Epithelial cell of esophagus (primary cell): ENCODE measurements at places on chromosomes 5 and 9.

DNA sequence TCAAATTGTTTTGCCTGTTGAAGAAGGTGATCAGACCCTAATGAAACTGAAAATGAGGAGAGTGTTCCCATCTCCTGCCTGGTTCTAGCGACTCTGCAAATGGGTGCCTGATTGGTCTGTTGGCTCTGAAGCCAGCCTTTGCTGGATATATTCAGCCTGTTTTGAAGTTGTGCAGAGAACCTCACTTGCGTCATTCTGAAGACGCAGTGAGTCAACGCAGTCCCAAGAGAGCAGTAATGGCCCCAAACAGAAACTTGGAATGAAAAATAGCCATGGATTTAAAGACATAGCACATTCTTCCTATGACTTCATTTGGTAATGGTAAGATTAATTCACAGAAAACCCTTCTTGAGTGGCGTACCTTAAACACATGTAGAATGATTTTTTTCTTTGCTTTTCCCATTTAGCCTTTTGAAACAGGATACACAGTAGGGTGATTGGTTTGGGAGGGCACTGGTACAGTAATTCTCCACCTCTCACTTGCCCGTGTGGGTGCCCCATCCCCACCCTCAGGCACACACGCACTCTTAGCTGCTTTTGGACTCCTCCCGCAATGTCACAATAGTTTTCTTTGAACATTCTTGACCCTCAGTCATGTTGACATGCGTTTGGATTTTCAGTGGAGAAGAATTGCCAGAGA, 54.1 kb upstream of the ABL1 start:
- DNase-seq, result peak; percentile 36

DNA sequence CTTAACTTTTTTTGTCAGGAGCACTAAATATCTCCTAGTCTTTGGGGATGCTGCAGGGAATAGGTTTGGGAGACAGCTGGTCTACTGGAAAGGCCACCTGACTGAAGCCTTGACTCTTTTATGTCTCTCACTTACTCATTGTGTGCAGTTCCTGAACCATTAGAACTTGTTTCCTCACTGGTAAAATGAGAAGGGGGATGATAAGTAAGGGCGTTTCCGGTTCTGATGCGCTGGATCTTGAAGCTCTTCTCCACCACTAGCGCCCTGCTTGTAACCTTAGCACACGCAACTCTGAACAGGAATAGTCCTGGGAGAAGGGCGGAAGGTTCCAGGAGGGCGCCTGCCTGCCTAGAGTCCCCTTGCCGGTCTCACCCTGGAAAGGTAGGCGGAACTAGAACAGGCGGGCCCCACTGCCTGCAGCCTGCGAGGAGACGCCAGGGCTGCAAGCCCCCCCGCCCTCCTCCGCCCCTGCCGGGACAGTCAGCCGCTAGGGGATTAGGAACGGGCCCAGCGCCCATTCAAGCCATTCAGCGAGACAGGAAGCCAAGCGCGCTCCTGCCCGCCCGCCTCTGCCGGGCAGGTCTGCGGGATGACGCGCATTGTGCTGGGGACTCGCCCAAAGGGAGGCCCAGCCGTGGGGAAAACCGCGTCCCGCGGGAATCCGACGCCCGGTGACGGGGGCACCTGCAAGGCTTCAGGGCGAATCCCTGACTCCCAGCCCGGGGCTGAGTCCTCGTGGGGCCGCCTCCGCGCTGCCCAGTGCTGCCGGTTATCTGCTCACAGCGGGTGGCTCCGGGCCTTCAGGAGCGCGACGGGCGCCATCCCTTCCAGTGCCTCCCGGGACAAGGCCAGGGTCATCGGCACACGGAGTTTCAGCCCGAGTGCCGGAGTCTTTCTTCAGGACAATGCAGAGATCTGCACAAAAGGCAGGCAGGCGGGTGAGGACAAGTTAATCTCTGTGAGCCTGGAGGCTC, 44.0 kb upstream of the XPA start:
- peak; percentile 87 for DNase-seq

DNA sequence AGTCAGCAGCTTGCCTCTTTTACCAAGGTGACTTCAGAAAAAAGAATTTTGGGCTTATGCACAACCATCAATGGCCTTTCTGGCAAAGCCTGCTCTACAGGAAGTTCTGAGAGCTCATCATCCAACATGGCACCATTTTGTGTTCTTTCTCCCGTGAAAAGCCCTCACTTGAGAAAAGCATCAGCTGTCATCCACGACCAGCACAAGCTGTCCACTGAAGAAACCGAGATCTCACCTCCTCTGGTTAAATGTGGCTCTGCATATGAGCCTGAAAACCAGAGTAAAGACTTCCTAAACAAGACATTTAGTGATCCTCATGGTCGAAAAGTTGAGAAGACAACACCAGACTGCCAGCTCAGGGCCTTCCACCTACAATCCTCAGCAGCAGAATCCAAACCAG, 111.2 kb downstream of the SNCAIP start:
- DNase-seq, result no peak

DNA sequence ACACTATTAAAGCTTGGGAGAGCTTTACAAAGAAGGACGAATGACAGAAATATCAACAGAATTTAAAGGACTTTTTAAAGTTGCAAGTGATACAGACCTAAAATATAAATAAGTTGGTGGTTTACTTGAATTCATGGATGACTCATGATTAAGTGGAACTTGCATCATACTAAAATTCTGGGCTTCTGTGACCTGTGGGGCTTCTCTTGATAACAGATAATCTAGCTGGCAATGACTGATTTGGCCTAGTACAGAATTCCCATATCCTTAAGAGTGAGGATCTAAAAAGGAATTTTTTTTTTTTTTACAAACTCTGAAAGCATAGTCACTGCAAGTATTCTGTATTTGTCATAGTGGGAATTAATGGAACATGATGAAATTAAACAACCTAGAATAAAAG, 543.7 kb upstream of the SGCD start:
- DNase-seq, result no peak

DNA sequence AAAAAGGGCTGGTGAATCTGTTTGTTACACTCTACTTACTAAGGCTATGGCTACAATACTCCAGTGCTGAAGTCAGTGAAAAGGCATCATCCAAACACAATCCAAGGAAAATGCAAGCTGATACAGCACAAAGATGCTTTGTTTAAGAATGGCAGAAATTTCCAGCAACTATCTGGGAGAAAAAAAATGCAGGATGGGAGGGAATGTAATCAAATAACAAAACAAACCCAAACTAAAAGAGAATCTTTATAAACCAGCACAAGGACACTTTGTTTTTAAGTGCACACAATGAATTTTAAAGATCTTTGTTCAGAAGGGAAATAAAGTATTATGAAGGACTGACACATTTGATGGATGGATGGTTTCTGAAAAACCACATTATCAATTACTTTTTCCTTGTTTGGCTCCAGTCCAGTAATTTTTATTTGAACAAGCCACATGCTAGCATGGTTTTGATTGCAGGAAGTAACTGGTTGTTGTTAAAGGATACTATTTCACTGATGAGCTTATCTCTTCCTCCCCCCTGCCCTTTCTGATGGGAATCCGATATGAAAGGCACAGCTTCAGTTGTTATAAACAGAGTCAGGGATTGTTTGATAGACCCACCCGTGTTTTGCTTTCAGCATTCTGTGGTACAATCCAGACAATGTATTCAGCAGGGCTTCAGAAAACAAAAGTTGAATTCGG, 12.1 kb upstream of the TLE4 start:
- no peak for DNase-seq

DNA sequence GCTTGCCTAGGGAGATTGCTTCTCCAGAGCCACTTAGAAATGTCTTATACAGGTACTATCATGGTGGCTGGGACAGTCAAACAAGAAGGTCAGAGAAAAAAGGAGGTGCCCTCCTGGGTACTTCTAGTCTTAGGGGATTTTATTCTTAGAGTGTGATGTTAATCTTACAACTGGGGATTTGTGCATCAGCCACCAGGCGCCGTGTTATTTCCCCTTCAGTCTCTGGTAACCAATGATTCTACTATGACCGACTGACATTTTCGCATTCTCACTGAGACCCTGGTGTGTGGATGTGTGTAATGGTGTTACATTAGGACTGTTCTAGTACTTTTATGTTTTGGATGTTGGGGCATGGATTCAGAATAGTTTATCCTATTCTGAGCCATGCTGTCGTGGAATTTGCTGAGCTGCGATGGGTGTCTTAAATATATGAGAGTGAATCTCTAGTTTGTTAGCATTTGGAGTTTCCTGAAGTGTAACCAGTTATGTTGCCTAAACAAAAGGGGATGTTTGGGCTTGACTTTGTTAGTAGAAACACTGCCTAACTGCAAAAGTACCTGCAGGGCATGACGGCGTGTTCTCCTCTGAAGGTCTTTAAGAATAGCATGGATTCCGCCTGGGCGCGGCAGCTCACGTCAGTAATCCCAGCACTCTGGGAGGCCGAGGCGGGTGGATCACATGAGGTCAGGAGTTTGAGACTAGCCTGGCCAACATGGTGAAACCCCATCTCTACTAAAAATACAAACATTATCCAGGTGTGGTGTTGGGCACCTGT, 175.2 kb upstream of the DAP start:
- DNase-seq, result no peak

DNA sequence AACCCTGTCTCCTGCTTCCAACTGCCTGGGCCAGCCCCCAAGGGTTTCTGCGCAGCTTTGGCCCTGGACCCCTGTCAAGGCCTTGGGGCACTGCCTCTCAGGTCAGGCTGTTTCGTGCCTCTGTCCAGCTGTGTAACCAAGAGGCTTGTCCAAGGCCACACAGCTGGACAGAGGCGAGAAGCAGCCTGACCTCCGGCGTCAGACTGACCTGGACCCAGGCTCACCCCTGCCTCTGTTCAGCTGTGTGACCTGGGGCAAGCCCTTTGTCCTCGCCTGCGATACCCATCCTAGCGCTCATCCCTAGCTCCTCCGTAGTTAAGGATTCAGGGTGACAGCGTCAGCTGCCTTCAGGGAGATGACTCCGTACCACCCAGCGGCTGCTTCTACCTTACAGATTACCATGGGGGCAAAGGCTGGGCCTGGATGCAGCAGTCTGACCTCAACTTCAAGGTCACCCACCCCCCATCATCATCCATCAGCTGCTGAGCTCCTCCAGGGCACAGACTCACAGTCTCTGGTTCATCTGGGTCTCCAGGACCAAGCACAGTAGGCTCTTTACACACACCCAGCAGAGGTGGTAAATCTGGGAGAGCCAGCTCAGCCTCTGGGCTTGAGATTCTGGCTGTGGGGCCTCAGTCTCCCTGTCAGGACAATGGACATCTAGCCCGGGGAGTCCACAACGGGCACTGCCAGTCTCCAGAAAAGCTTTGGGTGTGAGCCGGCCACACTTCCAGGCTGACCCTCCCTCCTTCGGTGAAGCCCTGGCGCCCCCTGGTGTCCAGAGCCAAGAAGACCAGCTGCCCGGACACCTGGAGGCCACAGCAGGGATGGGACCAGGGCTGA, 7.9 kb downstream of the AK1 start:
- peak; percentile 80 for DNase-seq

- DNase-seq, result no peak
Measured at GRCh38 chr5:32514806-32515205, 70.3 kb upstream of the ZFR start.

GRCh38 chr9:80664327-80665210, 1024.8 kb downstream of the TLE1 start:
- peak; percentile 63 for DNase-seq

- no peak for DNase-seq
Measured at GRCh38 chr9:86708918-86709835, 238.1 kb downstream of the GAS1 start.

DNA sequence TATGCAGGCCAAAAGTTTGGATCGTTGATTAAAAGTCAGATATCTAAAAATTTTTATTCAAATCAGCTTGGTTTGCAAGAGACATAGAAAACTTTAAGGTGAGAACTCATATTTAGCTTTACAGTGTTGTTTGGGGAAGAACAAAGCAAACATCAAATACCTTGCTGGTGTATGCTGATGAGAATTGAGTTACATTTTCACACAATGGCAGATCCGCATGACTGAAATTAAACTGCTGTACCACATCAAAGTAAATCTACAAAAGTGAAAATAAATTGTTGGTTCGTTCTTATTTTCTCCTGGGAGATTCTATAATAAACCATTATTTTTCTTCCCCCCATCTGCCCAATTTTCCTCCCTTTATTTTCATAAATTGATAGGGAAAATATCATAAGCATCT, 198.2 kb upstream of the PCSK5 start:
- DNase-seq, result no peak

- peak; percentile 39 for DNase-seq
Measured at GRCh38 chr9:110049699-110050450, 158.1 kb downstream of the C9orf152 start.

DNA sequence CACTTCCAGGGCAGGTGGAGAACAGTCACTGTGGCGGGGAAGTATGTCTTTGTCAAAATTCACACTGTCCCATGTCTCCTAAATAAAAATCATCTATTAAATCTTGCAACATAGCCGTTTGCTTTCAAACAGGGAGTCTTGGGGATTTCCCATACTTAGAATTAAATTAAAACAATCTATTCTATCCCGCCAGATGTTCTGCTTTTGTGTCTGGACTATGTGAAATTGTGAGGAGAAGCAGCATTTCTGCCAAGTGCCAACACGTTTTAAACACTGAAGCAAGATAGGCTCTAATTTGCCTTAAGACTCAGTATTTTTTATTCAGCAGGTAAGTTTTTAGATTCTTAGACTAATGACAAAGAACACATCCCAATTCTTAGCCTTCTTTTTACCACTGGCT, 73.7 kb downstream of the SPATA31C2 start:
- no peak for DNase-seq

DNA sequence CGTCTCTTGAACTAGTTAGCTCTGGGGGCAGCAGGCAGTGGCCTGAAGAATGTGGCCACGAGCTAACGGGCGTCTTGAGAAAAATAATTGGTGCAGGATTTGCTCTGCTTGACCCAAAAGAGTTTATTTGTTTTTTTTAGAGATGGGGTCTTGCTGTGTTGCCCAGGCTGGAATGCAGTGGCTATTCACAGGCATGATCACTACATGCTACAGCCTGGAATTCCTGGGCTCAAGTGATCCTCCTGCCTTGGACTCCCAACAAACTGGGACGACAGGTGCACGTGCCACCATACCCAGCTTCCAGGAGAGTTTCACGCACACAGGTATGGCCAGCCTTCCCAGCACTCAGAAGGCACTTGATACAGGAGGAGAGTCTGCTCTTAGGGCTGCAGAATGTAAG, 203.8 kb downstream of the MLLT3 start:
- DNase-seq, result no peak

DNA sequence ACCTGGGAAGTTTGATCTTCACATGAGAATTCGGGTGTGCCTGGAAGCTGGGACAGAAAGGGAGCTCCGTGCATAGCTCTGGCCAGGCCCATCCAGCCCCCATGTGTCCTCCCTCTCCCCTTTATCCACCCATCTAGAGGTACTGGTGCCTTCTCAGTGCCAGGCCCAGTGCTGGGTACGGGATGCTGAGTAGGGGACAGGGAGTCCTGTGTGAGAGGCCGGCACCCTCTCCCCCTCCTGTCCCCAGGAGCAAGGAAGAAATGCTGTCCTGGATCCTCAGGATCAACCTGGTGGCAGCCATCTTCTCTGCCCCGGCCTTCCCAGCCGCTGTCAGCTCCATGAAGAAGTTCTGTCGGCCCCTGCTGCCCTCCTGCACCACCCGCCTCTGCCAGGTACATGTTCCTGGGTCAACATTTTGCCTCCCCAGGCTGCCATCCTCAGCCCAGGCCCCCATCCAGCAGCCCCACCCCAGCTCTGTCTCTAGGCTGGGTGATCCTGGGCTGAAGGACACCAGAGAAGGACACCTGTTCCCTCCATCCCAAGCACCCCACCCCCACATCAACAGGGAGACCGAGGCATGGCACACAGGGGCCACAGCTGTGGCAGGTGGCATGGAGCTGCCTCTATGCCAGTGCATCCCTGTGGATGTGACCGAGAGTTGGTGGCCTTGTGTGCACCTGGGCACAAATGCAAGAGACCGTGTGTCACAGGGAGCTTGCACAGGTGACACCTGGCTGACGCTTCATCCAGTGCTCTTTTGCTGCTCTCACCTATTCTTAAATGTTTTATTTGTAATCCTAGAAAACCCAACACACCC, 43.0 kb downstream of the PSD2 start:
- no peak for DNase-seq
